ENCODE measurements at places on chromosomes 3 and 15.

DNA sequence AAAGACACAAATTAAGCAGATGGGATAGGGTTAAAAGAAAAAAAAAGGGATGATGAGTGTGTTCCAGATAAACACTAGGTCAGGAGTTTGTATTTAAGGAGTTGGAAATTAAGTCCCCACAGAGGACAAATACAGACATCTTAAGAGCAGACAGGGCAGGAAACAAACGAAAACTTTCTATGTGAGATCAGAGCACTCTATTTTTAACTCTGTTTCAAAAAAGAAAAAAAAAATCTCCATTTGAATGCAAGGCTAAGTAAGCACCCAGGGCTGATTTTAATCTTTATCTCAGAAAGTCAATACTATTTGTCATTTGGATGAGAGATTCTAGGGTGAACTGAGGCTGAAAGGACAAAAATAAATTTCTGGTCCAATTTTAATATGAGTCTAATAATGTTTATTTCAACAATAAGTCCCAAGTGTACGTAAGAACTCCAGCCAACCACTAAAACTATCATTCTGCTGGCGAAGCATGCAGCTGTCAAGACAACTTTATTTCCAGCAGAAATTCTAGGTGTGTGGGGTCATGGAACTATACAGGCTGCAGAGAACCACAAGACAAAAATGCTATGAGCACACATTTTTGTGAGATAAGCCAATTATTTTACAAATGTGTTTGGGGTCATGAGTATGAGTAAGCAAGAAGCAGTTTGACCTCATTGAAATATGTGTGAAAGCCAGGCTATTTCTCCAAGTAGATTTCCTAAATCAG is 186.1 kb downstream of the FMN1 start:
- DNase-seq = no peak

GRCh38 chr3:150184426-150185071 is 213.9 kb upstream of the PFN2 start:
- no peak for DNase-seq

GRCh38 chr15:46344915-46345314 is 710.1 kb downstream of the SQOR start:
- DNase-seq = no peak

GRCh38 chr15:98865397-98866339 is 141.9 kb downstream of the PGPEP1L start:
- DNase-seq = no peak

DNA sequence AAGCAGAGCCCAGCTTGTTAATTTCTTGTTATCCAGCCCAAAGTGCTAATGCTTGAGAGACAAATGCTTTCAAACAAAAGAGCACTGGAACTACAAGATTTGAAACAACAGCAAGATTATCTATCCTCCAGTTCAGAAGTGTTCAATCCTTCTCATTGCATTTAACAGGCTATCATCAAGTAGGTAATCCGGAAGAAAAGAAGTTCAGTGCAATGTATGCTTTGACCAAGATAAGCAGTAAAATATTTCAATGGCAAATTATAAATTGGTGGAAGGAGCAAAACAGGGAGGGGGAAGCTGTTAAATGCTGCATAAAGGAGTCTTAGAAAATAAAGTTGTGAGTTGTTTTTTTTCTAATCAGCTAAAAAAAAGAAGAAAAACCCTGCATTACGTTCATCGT is 8.8 kb downstream of the LRIG1 start:
- DNase-seq = no peak

DNA sequence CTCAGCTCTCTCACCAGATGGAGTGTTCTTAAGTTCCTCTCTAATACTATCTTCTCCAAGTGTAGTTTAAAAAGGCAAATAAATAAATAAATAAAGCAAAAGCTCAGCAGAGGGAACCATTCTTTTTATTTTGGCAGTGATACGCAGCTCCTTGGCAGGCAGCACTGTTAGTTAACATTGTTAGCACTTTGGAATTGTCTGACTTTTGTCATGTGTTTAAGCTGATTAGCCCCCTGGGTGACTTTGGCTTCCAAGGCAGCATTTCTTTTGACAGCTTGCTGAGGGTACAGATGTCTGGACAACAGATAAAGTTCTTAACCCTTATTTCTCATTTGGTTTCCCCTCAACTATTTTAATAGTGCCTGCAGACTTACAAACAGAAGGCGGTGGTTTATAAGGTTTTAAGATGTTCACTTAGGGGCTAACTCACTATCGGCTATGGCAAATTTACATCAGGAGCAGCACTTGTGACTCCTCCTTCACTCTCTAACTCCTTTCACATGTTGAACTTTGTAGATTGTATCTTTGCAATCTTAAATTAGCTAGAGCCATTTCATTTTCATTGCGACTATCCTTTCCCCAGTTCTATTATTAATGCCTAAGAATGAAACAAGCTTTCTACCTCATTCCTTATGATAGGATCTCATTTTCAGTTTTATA is 213.4 kb downstream of the ZBBX start:
- no peak for DNase-seq

DNA sequence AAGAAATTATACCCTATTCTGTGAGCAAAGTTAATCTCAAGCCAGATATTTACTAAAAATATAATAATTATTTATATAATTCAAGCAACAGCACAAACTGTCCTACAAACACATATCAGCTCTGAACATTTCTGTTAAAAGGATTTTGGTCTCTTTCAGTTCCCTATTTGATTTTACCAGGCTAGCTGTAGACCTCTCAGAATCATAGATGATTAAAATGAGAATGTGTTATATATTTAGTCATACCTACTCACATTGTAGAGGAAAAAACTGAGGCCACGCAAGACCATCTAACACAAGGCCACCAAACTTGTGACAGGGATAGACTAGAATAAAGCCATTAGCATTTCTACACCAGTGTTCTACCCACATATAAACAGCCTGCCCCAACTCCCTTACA is 28.5 kb downstream of the ACKR4 start:
- no peak for DNase-seq

- no peak for DNase-seq
These were observed 7.4 kb downstream of the ZDHHC19 start for GRCh38 chr3:196203846-196204245.

DNA sequence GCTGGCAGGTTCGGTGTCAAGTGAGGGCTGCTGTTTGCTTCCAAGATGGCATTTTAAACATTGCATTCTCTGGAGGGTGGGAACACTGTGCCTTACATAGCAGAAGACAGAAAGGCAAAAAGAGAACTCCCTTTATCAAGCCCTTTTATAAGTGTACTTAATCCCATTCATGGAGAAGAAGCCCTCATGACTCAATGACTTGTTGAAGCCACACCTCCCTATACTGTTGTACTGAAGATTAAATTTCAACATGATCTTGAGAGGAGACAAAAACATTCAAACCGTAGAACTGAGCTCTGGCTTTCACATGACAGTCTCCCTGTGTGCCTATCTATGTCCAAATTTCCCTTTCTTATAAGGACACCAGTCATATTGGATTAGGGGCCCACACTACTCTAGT is 443.4 kb upstream of the CDIN1 start:
- DNase-seq = no peak

DNA sequence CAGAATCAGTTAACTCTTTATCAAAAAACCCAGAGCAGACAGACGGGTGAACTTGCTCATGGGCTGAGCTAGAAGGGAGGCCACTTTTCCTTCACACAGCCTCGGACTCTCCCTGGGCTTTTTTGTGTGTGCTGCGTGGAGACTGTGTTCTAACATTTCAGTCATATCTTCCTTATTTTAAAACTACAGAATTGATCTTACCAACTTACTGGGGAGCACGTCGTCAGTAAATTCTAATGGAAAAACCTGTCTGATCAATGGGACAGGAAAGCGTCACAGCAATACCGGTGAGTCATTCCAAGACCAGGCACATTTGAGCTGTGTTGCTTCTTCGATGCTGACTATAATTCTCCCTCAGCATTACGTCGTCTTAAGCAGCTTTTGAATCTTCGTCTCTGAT is 145.1 kb downstream of the LPP start:
- no peak for DNase-seq

Measured in hippocampal formation (tissue), 2 donors.